Stimulated activated CD4-positive, alpha-beta T cell treated with anti-CD3 and anti-CD28 coated beads, Interleukin-4, amount 100 ng/mL, for 1 hour (primary cell): ENCODE measurements at places on chromosomes 3 and 15.

- no peak for DNase-seq
Measured at GRCh38 chr3:19945969-19946831, 697 bp upstream of the RAB5A start.

DNA sequence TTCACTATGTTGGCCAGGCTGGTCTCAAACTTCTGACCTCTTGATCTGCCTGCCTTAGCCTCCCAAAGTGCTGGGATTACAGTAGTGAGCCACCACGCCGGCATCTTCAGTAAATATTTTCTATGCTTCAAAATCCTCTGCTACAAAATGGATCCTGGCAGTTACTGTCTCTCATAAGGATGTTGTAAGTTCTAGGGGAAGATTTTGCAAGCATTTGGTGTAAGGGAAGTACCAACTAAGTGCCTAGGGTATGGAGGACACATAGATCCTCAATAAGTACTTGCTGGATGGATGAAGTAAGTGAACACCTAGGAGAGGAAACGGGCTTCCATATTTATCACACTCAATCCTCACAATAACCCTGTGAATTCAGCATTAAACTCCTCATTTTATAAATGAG lies 6.6 kb downstream of the TM4SF4 start:
- no peak for DNase-seq

DNA sequence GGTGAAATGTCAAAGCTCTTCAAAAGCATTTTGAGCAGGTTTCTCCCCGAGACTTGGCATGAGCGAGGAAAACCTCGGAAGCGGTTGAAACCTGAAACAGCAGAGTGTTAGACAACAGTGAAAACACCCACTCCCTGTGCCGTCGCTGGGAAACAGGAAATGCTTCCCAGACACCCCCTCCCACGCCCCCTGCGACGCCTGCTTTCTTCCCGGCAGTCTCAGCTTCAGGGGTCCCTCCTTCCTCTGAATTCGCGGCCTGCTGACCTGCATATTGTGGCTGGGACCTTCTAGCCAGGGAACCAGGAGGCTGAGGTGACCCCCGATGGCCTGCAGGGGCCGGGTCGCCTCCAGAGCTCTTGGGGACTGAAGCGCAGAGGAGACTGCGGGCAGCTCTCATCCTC lies 250.6 kb upstream of the LYSMD4 start:
- no peak for DNase-seq

- no peak for DNase-seq
Measured at GRCh38 chr3:43363621-43364266, 77.4 kb downstream of the SNRK start.

GRCh38 chr3:59606638-59607266 lies 556.9 kb upstream of the CFAP20DC start:
- no peak for DNase-seq

GRCh38 chr3:42061713-42062380 lies 29.3 kb upstream of the TRAK1 start:
- no peak for DNase-seq

DNA sequence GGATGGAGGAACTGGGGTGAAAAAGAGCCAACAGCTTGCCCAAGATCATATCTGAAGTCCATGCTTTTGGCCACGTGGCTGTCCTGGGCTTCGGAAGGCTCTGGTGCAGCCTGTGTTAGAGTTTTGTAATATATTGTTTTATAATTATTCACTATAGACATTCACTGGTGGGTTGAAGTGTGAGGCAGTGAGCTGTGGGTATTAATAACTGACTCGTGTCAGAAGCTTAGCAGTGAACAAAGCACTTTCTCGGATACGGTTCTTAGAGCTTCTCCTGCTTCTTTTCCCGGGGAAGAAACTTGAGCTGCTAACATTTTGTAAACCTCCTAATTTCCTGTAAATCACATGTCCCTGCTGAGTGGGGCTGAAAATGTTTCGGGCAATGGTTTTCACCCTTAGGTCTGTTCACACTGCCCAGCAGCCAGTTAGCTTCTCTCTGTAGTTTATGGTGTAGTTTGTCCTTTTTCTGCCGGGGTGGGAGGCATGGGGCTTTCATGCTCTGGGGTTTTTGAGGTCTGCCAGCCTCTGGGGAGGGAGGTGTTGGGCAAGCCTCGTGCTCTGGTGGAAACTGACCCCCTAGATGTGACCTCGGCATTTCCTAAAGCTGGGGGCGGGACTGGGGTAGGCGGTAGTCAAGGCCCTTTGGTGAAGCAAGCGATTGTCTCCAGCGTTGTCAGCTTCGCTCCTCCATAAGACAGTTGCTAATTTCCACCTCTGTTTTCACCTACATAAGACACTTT lies 1.7 kb downstream of the MRAS start:
- DNase-seq, result no peak

- DNase-seq, result no peak
Measured at GRCh38 chr15:57418635-57419034, 42.3 kb downstream of the CGNL1 start.

- DNase-seq, result no peak
Measured at GRCh38 chr3:55402886-55403609, 84.1 kb downstream of the WNT5A start.

GRCh38 chr15:101237251-101237650 lies 14.6 kb downstream of the CHSY1 start:
- DNase-seq, result no peak

GRCh38 chr3:126672340-126672739 lies 17.4 kb upstream of the TXNRD3 start:
- DNase-seq, result no peak
